Stimulated activated CD4-positive, alpha-beta T cell treated with anti-CD3 and anti-CD28 coated beads, Interleukin-12 subunit alpha, Interleukin-12 subunit beta, amount 100 ng/mL, for 24 hours (primary cell): ENCODE measurements at places on chromosomes 12 and 14.

DNA sequence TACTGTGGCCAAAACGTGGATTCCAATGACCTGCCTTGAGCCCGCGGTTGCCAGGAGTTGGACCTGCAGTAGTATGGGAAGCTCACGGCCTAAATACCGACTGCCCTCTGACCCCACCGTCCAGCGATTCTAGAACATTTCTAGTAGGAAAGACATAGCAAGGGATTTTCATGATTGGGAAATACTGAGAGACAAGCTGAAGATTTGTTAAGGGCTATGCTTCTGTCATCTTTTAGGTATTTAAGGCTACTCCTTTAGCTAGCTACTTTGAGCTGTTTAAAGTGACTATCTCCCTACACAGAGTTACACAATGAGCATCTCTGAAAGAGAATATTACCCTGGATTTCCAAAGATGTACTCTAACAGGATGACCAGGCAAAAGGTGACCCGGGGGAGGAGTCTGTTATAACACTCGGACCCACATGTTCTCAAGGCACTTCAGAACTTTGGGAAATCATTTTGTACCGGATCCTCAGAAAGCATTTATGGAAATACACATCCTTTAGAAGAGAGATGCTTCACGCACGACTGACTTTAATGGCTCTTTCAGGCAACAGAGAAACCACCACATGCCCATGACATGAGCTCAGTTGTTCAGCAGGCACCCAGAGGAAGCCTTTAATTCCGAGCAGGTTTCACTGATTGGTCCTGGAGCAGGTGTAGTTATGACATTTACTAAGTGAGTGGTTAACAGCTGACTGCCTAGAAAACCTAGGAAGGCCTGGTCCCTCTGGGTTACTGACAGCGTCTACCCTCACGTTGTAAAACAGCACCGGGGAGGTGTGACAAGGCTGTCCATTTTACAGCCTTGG is 4.2 kb downstream of the BAG5 start:
- DNase-seq = no peak

GRCh38 chr14:21070610-21071224 is 613 bp downstream of the ARHGEF40 start:
- no peak for DNase-seq

GRCh38 chr14:36479344-36479743 is 40.7 kb downstream of the NKX2-1 start:
- DNase-seq = no peak

DNA sequence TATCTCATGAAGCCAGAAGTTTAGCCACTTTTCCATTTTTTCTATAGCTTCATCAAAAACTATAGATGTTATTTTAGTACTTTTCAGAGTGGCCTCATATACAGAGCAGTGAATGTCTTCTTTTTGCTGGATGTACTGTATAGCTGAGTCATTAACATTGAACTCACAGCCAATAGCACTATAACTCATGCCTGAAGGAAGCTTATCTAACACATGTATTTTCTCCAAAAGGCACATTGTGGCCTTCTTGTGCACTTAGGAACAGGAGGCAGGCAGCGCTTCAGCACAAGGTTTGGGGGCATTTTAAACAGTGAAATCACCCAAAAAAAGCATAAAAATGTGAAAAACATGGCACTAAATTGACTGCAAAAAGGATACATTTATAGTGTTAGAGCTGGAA is 336.8 kb upstream of the TMTC1 start:
- DNase-seq = no peak

DNA sequence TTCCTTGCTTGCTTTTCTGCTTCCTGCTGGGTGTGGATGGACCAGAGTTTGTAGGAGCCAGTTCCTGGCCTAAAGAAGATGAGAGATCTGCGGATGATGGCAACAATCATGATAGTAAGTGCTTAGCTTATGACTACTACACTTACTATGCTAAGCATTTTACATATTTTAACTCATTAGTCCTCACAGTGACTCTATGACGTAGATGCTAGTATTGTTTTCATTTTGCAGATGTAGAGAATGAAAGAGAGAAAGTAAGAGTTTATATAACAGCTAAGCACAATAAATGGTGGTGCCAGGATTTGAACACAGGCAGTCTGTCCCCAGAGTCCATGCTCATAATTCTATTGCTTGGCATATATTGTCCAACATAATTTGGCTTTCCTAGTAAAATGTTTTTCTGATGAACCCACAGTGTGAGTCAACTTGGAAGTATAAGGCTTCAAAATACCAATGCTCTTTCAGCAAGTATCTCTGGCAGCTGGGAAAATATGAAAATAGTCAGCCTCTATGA is 363.2 kb upstream of the DDHD1 start:
- no peak for DNase-seq

DNA sequence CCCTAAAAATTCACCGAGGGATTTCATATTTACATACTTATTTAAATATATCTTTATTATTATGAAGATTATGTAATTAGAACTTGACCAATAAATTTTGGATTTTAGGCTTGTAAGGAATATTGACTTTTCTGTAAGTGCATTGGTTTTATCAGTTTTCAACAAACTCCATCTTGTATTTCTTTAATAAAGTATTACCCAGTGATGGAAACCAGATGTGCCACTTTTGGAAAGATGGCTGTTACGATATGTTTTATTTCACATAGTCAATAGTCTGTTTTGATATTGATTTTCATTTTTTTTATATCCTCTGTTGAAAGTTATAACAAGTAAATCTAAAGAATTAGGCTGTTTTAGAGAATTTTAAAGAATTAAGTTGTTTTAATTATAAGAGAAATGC is 1.8 kb downstream of the MON2 start:
- no peak for DNase-seq

DNA sequence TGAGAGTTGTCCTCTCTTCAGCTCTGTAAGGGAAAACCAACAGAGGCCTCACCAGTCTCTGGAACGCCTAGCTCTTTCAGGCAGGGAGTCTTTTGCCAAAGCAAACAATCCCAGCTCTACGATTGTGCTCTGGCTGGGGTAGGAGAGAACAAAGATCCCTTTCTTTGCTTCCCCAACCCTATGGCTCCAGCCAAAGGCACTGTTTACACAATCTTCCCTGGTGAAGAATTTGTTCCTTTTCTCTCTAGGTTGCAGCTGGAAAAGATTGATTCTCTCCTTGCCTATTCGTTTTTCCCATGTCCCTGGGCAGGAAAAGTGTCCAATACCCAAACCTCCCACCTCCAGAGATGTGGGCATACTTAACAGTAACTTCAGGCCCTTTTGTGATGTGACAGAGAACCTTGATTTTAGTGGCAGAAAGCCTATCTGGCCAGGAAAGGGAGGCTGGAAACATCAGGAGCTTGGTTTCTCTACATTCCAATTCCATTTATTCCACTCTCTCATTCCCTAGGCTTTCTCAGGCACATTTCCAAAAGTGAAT is 16.8 kb downstream of the ATP5MC2 start:
- DNase-seq = no peak

DNA sequence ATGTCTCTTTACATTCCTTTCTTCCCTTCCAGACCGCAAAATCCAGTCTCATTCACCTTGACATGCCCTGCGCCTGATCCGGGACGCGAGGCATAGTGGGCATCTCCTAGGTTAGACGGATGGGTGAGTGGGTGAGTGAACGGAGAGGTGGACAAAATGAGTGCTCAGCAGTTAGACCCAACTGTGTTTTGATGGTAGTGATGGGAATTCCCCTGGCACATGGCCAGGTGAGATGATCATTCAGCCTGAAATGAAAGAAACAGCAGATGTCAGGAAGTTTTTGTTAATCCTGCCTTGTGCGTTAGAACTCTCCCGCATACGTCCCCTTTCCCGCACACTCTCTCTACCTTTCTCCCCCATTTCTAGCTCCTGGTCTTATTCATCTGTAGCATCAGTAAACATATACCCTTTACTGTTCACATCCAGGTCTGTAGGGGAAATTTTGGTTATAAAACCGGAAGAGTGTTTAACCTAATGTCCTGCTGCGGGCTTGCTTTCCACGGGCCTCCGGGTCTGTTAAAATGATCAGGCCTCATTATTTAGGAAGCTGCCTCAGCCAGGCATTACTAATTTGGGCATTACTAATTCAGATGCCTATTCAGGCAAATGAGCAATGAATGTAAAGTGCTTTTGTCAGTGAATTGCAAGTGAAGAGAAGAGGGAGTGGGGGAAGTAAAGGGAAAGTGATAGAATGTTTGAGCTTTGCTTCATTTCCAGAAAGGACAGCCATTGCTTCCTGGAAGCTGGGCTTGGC is 172.8 kb downstream of the ETV6 start:
- DNase-seq = no peak

- DNase-seq = no peak
Observed at GRCh38 chr12:44728566-44728965, 147.5 kb downstream of the NELL2 start.

GRCh38 chr12:65189028-65189718 is 19.8 kb downstream of the LEMD3 start:
- no peak for DNase-seq

DNA sequence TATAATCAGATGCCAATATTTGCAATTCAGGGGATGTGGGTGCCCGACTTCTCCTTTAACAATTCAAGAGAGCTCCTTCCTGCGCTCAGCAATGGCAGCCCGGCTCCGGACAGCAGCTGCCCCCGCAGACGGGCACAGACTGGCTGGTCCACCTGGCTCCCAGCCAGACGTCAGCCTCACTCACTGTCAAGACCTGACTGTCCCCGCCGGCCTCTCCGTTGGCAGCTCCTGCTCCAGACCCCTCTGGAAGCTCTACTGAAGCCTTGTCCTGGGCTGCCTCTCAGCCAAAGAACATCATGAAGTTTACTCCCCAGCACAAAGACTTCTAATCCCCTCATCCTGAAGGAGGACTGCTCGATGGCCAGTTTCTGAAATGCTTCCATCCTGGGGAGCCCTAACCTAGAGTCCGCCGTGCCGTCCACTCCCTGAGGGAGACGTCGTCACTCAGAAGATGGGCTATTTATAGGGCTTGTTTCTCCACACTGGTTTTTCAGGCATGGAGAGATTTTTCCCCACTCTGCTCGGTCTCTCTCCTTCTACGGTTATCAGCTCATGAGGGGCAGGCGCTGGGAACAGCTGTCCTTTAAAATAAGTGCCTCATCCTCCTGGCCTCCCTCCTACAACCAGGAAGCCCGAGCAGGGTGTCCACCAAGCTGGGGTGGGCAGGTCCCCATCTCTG is 126.2 kb downstream of the RFLNA start:
- no peak for DNase-seq

- no peak for DNase-seq
Observed at GRCh38 chr12:104222976-104223375, 7.4 kb downstream of the TXNRD1 start.

DNA sequence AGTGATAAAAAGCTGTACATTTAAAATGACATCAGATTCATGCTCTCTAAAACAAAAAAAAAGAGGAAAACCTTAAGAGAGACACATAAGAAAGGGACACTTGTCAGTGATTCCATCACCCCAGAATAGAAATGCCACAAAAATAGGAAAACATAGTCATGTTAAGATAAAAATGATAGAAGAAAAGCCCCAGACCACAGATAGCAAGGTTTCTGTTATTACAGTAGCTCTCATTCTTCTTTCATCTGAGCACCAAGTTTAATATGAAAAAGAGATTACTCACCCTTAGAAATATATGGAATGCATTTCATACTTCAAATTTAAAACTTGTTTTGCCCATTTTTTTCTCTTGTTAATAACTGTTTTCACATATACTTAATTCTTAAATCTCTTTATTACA is 217.2 kb downstream of the EGLN3 start:
- no peak for DNase-seq

GRCh38 chr12:106794369-106794768 is 19.9 kb downstream of the RIC8B start:
- DNase-seq = no peak

DNA sequence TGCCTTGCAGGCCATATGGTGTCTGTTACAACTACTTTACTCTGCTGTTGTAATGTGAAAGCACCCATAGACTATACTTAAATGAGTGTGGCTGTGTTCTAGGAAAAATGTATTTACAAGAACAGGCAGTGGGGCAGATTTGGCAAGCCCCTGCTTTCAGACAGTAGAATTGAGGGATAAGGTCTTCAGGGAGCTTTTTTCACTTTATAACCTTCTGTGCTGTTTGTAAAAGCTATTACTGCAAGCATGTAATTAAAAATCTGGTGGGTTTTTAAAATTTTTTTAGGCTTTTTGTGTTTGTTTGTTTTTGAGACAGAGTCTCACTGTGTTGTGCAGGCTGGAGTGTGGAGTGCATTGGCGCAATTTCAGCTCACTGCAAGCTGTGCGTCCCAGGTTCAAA is 73.9 kb downstream of the VEZT start:
- DNase-seq = no peak

GRCh38 chr12:95118788-95119179 is 45.4 kb upstream of the NR2C1 start:
- no peak for DNase-seq

DNA sequence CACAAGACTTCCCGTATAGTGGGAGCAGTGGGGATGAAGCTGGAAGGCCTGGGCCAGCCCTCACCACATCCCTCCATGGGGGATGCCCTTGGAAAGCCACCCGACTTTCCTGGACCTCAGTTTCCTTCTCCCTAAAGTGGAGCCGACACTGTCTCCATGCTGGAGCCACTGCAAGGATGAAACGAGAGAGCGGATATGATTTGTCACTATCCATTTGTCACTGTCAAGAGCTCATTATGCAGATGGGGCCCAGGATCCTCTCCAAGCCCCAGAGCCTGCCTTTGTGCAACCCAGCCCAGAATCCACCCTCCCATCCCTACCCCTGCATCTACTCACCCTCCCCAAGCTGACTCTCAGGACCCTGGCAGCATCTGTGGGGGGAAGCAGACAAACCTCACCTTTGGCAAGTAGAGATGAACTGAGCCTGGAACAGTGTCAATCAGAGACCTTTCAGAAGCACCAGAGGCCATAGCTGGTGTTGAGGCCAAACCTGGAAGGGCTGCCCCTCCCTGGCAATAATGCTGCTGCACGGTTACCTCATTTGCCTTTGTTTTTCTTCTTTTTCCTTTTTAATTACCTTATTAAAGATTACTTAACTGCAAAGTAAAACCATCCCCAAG is 287.7 kb upstream of the RTL1 start:
- no peak for DNase-seq

DNA sequence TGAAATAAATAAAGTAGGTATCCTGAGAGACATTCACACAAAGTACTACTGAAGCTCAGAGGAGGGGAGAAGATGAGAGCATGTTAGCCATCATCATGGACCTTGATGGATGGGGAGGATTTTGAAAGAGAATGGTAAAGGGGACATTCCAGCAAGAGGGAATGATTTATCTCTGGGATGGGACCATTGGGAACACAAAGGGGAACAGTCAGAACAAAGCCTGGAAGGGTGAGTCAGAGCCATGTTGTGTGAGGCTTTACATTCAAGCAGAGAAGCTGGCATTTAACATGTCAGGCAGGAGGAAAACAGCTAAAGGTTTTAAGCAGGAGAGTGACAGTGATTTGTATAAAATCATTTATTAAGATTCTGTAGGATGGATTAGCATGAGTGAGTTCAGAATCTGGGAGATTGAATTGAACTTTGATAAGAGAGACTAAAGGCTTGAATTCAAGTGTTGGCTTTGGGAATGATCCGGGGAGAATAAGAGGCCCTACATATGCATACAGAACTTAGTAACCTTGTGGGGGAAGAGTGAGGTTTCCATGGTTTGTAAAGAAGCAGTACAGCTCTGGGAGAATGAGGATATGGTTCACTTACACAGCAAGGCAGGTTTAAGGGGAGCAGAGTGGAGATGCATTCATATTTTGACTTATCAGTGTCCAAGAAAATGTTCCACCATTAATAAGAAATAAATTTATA is 174.4 kb downstream of the SYT10 start:
- no peak for DNase-seq
